ENCODE measurements at places on chromosomes 7 and 10.

- no peak for DNase-seq
Measured at GRCh38 chr7:46285878-46286277, 364.8 kb upstream of the IGFBP3 start.

GRCh38 chr7:99244939-99245338, 27.7 kb upstream of the MYH16 start:
- no peak for DNase-seq

GRCh38 chr10:44587488-44588318, 202.8 kb upstream of the CXCL12 start:
- no peak for DNase-seq

GRCh38 chr10:101079874-101080273, 18.1 kb downstream of the KAZALD1 start:
- no peak for DNase-seq

- no peak for DNase-seq
Measured at GRCh38 chr7:3753868-3754267, 452.8 kb downstream of the SDK1 start.

DNA sequence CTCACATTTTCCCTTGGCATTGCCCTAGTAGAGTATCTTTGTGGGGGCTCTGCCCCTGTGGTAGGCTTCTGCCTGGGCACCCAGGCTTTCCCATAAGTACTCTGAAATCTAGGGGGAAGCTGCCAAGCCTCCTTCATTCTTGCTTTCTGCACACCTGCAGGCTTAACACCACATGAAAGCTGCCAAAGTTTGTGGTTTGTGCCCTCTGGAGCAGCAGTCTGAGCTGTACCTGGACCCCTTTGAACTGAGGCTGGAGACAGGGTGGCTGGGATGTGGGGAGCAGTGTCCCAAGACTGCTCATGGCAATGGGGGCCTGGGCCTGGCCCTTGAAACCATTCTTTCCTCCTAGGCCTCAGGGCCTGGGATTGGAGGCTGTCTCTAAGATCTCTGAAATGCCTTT, 35.0 kb upstream of the TMEM273 start:
- no peak for DNase-seq

GRCh38 chr10:103661198-103661950, 167.9 kb downstream of the NEURL1 start:
- DNase-seq, result peak; percentile 38

GRCh38 chr7:151395036-151395367, 14.8 kb downstream of the WDR86 start:
- DNase-seq, result no peak

- DNase-seq, result no peak
Measured at GRCh38 chr10:133292919-133293809, 15.5 kb downstream of the TUBGCP2 start.

DNA sequence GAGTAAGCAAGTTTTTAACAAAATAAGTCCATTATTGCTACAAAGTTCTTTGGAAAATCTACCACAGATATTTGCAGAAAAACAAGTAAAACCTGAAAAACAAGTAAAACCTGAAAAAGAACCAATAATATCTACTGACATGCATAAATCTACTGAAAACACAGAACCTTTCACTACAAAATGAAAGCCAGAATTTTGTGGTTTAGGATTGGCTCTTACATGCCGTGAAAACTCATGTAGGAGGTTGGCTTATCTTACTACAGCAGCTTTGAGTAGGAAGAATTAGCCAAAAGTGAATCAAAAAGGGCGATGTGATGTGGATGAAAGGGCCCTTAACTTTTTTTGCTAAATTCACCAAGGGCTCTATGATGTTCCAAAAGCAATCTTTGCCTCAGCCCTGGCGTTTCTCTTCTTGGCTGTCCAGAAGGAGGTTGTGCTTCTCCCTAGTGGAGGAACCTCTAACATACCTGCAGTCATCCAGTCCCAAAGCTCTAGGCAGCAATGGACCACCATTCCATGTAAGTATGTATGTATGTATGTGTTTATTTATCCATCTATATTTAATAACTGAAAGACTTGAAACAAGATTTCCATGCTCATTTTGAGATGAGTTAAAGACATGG, 93.5 kb upstream of the ZNF804B start:
- DNase-seq, result no peak

GRCh38 chr10:102660888-102661657, 16.8 kb downstream of the TRIM8 start:
- peak; percentile 73 for DNase-seq

DNA sequence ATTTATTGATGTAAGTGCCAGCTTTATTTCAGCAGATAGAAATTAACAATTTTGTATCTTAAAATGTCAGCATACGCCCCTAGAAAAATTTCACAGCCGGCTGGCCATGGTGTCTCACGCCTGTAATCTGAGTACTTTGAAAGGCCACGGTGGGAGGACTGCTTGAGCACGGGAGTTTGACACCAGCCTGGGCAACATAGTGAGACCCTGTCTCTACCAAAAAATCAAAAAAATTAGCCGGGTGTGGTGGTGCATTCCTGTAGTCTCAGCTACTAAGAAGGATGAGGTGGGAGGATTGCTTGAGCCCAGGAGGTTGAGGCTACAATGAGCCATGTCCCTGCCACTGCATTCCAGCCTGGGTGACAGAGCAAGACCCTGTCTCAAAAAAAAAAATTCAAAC, 14.1 kb downstream of the GTF2I start:
- DNase-seq, result no peak

DNA sequence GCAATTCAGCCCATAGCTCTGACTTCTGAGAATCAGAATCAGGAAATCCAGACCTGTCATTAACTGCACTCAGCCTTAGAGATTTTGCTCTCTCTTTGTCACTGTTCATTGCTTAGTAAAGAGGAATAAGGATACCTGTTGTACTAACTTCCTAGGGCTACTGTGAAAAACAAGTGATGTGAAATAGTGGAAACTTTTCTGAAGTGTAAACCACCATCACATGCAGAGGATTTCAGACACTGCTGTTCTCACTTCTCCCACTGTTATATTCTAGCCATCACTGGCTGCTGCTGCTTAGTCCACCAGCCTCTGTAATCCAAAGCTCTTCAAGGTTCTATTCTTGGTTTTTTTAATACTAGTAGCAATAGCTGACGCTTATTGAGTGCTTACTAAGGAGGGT, 129.6 kb upstream of the CCDC6 start:
- no peak for DNase-seq

DNA sequence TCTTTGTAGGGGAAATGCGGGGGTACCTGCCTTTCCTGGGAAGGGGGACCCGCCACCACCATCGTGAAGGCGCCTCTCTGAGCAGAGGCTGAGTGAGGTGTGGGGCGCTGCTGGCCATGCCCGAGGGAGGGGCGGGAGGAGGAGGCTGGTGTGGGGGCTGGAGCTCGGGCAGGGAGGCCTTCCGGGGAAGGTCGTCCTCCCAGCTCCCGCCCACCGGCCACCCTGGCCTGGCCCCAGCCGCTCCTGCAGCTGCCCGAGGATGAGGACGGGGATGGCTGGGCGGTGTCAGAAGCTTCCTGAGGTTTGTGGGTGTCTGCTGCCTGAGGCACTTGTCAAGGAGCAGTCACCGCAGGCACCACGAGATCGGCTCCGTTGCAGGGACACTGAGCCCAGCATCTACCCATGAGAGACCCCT, 11.4 kb downstream of the PWWP2B start:
- DNase-seq, result no peak

GRCh38 chr7:30652698-30653641, 29.3 kb downstream of the CRHR2 start:
- DNase-seq, result no peak

- DNase-seq, result no peak
Measured at GRCh38 chr10:18145652-18146051, 5.4 kb downstream of the CACNB2 start.

DNA sequence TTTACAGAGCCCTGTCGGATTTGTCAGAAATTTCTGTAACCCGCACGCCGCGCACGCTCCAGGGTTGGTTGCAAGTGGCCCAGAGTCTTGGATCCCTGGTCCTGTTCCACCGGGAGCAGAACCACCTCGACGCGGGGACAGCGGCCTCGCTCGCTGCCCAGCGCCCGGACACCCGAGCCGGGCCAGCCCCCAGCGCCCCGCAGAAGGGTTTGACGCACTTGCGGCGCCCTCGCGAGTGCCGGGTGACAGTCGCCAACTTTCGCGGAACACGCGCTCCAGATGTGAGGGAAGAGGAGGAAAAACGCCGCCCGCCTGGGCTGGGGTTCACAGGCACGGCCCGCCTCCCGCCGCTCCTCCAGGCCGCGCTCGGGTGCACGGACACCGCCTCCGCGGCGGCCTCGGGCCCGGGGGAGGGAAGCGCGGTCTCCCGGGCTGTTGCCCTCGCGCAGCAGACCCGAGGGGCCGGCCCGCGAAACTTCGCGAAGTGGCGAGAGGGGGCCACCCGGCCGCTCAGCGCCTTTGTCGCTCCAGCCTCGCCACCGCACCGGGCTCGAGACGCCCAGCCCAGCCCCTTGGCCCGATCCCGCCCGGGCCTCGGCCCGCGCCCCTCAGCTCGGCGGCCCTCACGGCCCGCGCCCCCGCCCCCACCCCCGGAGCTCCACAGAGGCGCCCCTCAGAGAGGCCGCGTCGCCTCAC, 514 bp downstream of the RNF216 start:
- no peak for DNase-seq

DNA sequence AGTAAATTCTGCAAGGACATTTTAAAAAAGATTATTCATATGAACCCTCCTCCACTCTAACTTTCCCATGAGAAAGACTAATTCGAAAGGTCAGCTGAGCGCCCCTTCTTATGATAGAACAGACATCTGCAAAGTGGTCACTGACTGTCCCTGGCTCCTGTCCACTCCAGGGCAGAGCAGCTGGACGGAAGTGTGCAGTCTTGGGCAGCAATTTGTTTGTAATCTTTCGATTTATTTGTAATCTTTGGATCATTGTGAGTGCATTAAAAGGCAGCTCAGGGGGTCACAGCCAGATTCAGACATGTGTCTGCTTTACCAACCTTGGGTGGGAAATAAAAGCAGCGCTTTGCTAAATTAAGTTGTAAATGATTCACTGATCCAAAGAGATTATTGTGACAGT, 158.8 kb upstream of the ADARB2 start:
- DNase-seq, result no peak

DNA sequence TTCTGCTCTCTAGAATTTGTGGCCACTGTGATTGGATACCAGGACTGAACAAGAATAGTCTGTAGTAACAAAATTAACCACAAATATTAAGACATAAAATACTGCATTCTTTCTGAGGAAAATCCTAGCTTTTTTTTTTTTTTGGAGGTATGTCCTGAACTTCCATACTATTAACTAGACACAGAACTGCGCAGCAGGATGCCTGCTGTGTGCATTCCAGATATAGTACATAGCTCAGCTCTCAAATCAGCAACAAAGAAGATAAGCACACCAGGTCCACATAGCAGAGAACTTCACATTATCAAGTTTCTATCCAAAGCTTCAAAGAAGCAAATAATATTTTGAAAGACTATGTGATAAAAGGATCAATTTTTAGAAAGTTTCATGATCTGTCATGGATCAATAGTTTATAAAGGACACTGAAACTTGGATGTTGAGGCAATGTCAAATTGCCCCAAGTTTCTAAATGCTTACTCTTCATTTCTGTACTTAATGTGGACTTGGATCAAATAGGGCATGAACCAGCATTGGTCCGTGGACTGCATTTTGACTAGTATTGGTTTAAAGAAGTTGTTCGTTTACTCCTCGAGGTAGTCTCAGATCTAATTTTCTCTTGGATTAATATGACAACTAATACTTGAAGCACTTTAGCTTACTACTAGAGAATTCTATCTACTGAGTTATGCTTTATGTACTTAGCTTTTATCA, 15.4 kb downstream of the NAMPT start:
- DNase-seq, result no peak

GRCh38 chr10:71176661-71177060, 35.7 kb upstream of the UNC5B start:
- no peak for DNase-seq

DNA sequence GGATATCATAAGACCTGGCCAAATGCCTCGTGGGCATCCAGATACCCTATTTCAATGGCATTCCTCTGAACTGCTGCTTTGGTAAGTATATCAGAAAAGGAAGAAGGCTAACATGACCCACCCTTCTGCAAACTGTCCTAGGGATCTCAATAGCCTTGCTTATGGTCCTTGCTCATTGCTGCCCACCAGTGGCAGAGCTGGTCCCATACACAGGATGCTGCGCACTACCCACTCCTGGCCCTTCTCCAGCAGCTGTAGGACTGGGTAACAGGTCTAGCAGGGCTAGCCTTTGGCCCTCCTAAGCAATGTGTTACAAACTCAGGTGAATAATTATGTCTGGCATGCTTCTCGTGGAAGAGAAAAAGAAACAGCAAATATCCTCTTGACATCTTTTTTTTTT, 72.5 kb downstream of the C10orf90 start:
- DNase-seq, result peak; percentile 18

GRCh38 chr10:89540420-89540949, 5.1 kb upstream of the SLC16A12 start:
- DNase-seq, result no peak

DNA sequence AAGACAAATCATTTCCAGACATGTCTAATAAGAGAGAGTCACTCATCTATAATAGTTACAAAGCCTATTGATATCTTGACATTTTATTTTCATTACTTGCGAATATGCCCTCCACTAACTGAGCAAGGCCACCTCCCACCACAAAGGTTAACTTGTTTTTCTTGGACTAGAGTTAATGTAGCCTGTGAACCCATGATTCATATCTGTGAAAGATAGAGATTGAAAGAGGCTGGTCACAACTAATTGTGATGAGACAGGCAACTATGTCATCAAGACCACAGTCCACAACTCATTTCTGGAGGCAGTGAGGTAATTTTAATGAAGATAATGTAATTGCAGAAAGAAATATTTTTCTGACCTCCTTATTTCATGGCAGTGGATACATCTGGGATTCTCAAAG, 491.8 kb upstream of the TPK1 start:
- DNase-seq, result no peak

GRCh38 chr10:31952066-31952465, 23.4 kb upstream of the ARHGAP12 start:
- no peak for DNase-seq

DNA sequence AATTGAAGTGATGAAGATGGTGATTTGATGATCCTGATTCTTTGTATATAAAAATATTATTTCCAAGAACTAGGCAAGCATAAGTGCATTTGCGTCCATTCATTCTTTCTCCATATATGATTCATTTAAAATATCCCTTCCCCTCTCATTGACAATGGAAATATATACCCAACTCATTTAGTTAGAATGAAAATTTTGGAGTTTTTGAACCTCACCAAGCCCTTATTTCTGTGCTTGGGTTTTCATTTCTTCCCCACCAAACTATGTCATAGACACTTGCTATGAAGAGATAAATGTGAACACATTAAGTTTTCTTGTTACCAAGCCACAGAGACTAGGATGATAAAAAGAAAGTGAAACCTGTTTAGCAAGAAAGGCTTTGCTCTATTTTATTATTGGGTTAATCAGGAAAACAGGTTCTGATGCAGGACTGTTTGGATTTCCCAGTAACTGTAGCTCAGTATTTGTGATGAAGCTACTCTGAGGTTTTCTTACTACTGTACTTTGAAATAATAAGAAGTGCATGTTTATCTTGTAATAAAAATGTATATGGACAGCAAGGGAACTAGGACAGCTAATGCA, 68.3 kb downstream of the ITGB1 start:
- DNase-seq, result no peak

GRCh38 chr7:1986366-1987083, 246.2 kb downstream of the MAD1L1 start:
- DNase-seq, result no peak
